ENCODE measurements at places on chromosomes 7 and 10.

- no peak for DNase-seq
Observed at GRCh38 chr10:123157210-123157609, 3.0 kb downstream of the BUB3 start.

DNA sequence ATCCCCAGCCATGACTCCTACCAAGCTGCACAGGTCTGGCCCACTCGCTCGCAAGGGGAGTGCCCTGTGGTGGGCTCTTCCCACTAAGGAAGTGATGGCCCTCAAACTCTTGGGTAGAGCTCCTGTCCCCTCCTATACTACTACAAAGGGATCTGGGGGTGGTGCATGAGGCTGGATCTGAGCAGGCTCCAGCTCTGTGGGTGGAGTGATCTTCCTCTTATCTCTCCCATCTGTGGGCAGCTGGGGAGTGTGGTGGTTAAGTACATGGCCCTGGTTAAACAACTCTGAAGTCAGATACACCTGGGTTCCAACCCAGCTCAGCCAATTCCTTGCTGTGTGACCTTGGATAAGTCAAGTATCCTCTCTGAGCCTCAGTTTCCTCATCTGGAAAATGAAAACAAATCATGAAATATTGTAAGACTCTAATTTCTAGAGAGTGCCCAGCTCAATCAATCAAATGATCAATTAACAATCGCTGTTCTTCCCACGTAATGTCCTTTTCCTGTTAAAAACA lies 17.4 kb downstream of the DDIT4 start:
- DNase-seq = no peak

GRCh38 chr7:351256-351655 lies 61.3 kb downstream of the FOXL3 start:
- DNase-seq = no peak

GRCh38 chr7:30708983-30709382 lies 26.7 kb upstream of the CRHR2 start:
- no peak for DNase-seq

DNA sequence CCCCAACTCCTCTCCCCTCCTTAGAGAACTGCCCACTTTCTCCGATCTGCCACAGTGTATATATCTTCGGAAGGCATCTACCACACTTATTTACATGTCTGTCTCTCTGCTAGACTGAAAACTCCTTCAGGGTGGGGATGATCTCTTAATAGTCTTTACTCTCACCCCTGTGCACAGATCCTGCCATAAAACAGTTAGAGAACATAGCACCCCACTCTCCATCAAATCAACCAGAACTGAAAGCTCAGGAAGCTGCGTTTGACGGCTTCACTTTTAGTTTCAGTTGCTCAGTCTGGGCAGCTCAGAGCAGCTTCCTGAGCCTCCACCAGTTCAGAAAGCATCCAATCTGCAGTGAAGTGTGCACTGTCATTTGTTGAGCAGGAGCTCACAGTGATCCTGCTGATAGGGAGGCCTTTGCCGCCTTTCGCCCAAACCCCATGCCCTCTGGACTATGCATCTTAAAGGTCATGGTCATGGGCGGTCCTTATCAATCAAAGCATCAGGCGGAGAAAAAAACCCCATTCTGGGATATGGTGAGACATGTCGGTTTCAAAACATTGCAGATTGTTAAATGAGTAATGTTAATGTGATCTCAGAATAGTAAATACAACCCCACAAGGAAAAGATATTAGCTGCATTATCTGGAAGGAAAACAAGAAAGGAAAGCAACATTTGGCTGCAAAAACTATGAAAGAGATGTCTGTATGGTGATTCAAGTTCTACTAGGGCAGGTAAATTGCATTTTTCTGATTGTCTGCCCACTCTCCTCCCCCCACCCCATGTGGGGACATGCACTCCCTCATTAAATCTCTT lies 167.1 kb upstream of the ADO start:
- DNase-seq = no peak

DNA sequence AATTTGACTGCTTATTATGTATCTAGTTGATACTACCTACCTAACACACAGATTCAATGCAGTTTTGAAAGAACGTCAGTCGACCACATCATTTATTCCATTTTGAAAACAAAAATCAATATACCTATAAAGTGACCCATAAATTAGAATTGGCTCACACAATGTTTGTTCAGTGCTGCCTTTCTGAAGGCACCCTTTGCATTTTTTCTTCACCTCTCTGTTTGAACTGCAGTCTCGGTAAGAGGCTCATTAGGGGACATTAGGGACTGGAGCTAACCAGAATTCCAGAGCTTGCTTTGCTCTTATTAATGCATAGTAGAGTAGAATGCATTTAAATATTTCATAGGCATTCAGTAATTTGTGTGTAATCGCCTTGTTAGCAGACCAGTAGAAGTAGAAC lies 234.1 kb downstream of the FOXP2 start:
- DNase-seq = peak; percentile 23

DNA sequence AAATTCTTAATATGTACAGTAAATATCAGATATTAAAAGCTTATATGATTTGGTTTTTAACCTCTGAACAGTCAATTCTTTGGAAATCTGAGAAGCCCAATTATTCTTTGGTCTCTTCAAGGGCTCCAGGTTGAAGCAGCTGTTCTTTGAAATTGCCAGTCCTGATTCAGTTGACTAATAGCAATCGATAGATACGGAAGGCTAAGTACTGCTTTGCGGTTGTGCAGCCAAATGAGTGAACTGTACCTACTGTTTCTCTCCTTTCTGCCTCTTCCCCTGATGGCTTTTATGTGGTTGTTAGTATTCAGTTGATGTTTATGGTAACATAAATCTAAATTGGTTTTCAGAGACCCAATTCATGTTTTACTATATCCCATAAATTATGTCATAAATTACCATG lies 103.1 kb upstream of the RPA3 start:
- peak; percentile 53 for DNase-seq

- DNase-seq = no peak
Observed at GRCh38 chr7:50679218-50680007, 103.3 kb downstream of the GRB10 start.

GRCh38 chr10:33041783-33042437 lies 83.9 kb upstream of the ITGB1 start:
- no peak for DNase-seq

GRCh38 chr10:13105184-13105583 lies 5.2 kb downstream of the OPTN start:
- no peak for DNase-seq

DNA sequence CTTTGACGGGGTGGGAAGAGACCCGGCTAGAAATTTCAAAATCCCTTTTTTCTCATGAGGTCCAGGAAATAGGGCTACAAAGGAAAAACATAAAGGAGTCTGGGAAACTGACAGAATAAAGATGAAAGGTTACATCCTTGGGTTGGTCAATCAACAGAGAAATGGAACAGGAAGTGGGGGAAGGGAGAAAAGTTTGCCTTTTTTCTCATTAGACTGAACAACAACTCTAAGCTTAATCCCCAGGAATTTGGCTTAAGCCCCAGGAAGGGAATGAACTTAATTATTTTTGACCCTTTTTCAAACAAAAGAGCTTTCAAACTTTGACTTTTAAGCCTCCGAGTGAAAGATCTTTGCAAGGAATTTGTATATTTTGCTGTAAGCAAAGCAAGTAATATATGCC lies 32.7 kb downstream of the LGI1 start:
- no peak for DNase-seq

DNA sequence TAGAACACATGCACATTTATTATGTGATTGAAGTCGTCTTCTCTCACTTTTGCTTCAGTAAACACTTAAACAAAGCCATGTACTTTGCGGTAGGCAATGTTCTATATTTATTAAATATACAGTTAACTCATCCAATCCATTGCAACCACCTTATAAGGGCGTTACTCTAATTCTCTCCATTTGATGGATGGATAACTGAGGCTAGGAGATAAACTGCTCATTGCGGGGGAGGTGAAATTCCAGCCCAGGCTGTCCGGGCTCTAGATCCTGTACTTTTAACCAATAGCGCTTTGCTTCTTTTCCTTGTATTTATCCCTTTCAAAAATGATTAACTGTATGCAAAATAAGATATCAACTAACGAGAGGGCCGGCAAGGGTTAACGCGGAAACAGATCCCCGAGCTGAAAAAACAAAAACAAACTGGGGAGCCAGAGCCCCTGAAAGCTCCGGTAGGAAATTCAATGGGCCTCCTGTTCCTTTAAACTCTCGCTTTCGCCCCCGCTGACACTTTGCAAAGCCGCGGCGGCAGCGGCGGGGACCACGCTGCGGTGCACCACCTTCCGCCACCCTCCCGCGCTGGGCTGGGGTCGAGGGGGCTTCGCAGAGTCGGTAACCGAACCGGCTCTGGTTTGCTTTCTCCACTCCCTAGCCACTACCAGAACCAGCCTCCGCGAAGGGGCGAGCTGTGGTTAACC lies 1.0 kb upstream of the PLXDC2 start:
- DNase-seq = no peak

- no peak for DNase-seq
Observed at GRCh38 chr10:44395902-44396670, 11.2 kb upstream of the CXCL12 start.

- no peak for DNase-seq
Observed at GRCh38 chr10:69044546-69044945, 43.4 kb upstream of the SRGN start.

DNA sequence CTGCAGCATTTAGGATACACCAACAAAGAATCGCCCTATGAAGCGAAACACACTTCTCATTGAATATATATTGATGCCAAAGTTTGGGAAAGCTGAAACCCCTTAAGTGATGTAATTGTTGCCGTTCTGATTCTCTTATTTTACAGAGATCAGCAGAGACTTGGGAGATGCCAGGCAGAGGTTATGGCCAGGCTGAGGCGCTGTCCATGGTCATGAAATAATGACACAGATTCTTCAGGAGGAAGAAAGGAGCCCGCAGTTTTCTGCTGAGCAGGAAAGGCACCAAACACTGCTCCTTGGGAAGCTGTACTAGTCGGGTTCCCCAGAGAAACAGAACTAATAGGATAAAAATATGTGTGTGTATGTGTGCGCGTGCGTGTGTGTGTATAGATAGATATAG lies 566.0 kb downstream of the CALN1 start:
- no peak for DNase-seq

DNA sequence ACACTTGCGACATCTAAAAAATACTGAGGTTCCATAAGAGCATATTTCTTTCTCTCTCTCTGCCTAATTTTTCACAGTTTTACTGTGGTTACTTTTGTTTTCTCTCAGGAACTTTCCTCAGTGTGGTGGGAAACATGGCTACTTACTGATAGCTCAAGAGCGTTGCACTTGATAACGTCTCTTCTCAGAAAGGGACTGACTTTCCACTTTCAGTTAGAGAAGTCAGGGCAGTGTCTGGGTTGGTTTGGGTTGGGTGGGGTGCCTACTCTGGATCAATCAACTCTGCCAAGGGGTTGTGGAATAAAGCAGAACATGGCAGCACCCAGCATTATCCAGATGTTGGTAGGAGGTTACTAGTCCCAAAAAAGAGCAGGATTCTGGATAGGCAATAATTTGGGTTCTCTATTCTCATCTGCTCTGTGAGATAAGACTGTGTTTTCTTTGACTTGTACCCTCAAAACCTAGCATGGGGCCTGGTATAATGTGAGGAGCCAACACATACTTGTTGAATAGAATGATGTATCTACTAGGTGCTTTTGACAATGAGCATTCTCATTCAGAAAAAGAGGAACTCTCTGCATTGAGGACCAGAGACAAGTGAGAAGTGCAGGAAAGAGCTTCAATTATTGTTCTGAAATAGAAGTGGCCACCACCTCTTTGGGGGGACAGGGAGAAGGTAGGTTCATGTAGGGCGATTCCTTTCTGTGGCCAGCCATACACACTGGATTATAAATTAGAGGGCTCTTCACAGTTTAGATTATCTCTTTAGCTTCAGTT lies 315.7 kb downstream of the REEP3 start:
- DNase-seq = no peak

DNA sequence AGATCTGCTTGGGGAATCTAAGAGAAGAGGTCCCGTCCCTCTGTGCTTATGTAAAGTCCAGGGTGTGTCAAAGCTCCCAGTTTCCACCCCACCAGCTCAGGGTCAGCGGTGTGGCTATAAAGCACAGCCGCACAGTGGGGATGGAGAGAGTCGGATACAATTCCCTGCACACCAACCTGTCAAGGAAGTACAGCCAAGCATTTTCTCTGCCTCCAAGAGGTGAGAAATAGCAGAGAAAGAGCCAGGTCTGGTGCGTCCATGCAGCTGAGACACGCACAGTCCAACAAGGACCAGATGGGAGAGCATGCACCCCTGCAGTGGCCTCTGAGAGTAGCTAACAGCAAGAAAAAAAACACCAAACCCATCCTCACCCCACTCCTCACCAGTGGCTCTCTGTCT lies 61.3 kb upstream of the WAC start:
- DNase-seq = no peak

DNA sequence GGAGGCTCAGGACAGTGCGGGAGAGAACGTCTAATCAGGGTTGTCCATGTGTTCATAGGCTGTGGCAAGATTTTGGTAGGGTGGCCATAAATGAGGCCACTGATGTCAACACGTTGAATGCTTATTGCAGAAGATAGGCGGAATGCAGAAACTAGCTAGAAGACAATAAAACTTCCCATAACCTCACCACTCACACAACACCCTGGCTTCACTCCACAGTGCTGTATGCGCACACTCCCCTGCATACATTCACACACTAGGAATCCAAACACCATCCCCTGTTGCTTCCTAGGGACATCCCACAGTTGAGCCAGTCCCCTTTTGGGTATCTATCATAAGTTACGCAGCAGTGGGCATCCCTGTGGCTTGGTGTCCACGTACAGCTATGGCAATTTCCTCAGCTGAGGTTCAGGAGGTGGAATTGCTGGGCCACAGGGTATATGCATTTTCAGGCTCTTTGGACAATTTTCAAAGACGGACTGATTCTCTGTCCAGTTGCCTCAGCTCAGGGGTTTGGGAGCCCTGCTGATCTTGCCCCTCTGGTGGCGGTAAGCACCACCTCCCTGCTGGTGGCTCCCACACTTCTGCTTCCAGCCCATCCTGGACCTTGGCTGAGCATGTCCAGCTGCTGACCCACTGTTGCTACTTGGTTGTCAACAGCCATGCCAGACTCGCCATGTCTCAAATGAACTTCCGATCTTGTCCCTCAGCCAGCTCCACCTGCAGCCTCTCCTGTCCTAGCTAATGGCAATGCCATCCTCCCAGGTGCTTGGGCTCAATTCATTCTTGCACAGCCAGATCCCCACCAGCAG lies 36.4 kb downstream of the CDH23 start:
- DNase-seq = no peak

DNA sequence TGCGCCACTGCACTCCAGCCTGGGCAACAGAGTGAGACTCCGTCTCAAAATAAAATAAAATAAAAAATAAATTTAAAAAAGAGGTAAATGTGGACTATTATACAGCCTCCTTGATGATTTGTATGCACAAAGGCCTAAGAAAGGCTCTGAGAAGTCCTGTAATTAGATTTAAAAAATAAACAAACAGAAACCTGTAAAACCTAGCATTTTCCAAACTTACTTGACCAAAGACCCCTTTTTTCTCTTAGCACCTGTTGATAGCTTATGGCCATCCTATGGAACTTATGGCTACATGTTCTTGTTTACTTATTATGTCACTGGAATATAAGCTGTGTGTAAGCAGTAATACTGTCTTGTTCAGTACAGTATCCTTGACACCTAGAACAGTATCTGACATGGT lies 5.7 kb downstream of the DNAJC2 start:
- no peak for DNase-seq
